Stimulated activated CD4-positive, alpha-beta T cell treated with anti-CD3 and anti-CD28 coated beads, Interleukin-1b, Interleukin-23, amount 100 ng/mL, for 4 hours (primary cell): ENCODE measurements at places on chromosomes 16 and 17.

GRCh38 chr17:82525712-82526111, 6.2 kb downstream of the FOXK2 start:
- no peak for DNase-seq

GRCh38 chr17:67649891-67650290, 67.8 kb upstream of the NOL11 start:
- DNase-seq: no peak

DNA sequence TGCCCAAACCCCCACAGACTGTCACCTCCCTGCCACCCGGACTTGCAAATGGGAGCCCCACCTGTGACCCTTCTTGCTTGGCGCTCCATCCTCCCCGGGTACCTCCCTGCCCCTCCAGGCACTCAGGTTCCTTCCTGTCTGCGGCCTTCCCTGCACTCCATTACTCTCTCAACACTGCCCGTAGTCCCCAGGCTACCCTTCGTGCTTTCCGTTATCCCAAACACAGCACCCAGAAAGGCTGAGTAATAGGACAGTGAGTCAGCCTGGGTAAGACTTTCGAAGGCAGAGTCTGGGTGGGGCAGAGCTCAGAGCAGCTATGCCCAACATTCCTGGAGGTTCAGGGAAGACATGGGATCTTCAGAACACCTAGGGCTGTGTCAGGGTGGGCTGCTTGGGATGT, 16.6 kb upstream of the C16orf74 start:
- no peak for DNase-seq

- DNase-seq: no peak
These were observed 17.8 kb downstream of the SERPINF1 start for GRCh38 chr17:1779571-1780131.

DNA sequence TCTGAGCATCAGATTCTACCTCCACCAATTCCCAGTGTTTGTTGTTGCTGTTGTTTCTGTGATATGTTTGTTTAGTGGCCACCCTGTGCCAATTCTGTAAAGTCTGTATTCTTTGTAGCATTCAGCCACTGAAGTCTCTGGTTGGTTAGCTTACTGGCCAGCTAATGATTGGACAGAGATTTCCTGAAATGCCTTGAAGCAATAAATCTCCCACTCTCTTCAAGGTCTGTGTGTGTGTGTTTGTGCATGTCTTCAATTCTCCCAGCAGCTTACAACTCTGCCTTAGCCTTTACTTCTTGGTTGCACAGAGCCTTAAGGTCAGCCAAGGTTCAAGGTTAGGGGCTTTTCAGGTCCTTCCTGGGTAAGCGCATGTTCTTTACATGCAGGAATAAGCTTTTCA, 38.2 kb downstream of the PRPSAP2 start:
- no peak for DNase-seq

- peak; percentile 45 for DNase-seq
These were observed 49.4 kb downstream of the BEAN1 start for GRCh38 chr16:66476328-66477027.

- DNase-seq: no peak
These were observed 58.2 kb downstream of the PECAM1 start for GRCh38 chr17:64332502-64332901.

DNA sequence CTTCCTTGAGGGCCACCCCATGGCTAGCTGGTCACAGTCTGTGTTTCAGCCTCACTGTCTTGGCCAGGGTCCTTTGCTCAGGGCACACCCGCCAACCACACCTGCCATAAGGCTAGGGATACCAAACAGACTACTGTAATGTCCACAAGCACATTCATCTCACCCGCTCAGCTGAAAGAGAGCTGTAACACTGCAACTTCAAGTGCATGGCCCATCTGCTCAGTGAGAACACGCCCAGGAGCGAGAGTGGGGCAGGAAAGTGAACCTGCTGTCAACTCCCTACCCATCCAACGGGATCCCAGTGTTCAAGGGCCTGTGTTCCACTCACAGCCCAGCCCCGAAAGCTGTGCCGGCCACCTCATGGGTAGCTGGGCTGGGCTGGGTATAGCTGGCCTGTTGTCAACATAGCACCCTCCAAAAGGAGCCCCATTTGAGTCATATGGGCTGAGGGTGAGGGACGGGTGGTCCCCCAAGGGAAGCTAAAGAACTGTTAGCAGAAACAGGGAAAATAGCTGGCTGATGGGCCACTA, 55.7 kb downstream of the SCNN1B start:
- DNase-seq: no peak

GRCh38 chr16:49127103-49127502, 154.5 kb downstream of the CBLN1 start:
- no peak for DNase-seq

DNA sequence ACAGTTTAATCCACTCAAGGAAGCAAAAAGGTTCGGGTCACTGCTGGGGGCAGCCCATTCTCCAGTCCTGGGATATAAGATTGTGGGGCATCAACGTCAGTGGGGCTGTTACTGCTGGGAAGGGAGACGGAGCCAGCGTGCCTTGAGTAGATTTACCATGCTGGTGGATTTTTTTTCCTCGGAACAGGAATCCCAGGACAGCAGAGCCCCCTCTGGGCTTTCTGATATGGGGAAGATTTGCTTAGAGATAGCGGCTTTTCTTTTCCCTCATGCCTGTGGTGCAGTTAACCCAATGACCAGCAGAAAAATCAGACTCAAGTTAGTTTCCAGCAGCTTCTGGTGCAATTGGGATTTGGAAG, 35.4 kb downstream of the WSCD1 start:
- DNase-seq: no peak

DNA sequence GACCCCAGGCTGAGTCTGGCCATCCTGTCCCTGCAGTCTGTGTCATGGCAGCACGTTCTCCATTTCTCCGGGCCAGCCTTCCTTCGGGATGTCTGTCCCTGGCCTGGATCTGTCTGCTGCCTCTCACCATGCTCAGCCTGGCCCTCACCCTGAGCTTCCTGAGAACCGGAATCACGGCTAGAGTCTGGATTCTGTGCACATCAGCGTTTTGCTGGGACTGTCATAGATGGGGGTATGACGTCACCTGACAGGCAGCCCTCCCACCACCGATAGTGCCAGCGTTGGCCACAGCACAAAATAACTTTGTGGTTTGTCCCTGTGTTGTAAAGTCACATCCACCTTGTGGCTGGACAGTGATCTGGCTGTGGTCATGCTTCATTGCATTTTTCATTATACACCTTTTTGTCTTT, 59.2 kb downstream of the B9D1 start:
- no peak for DNase-seq

DNA sequence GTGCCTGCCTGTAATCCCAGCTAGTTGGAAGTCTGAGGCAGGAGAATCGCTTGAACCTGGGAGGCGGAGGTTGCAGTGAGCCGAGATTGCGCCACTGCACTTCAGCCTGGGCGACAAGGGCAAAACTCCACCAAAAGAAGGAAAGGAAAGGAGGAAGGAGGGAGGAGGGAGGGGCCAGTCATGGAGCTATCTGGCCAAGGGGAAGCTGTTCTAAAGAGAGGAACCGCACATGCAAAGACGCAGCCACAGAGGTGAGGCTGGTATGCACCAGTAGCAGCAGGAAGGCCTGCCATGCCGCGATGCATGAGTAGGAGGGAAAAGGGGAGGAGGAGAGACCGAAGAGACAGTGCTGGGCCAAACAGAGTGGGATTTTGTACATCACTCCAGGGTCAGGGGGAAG, 35.9 kb downstream of the HSBP1 start:
- DNase-seq: no peak

DNA sequence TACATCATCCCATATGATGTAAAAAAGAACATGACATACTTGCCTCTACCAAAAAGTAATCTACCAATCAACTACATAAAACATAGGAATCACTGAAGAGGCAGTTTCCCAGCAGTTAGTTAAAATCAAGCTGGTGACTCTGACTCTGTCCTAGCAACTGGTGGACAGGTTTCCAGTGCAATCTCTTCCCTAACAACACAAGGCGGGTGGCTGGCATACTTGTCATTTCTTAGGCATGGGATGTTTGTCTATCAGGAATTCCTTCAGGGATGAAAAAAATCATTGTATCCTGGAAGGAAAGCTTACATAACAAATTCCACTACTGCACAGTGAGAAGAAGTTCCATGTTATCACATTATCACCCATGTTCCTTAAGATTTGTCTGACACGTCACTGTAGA, 50.9 kb downstream of the HELZ start:
- DNase-seq: no peak

DNA sequence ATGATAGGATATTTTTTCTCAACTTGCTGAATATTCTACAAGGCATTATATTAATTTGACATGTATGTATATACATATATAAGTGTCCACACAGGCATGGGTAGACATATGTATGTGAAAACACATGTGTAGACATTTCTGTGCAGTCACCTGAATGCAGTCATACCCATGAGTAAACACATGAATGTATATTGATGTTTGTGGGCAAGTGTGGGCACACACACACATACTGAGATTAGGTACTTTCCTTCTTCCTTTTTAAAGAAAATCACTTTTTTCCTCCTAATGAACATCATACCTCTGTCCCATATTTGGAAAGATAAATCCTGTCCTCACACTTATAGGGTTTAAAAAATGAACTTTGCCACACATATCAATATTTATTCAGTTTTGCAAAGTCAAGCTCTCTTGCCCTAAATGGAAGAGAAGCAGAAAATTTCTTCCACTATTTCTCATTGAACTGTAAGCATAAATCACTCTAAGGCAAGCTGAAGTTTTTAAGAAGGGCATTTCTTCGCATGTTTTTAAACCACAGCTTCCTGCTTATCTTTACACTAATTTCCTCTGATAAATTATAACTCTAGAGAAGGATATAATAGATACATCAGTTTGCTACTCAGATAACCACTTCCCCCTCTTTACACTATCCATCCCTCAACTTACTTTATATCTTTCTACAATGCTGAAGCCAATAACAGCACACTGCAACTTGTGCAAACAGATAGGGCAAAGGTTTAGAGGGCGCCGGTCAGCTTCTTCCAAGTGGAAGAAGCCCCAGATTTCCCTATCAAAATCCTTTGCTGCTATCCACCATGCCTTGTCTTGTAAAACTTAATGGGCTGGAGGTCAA, 49.6 kb upstream of the LRRC37A3 start:
- no peak for DNase-seq

GRCh38 chr16:396199-396598, 800 bp upstream of the NME4 start:
- DNase-seq: no peak
